NCI-H774 (cell line): ENCODE measurements at places on chromosomes 7 and 10.

- no peak for DNase-seq
Measured at GRCh38 chr7:94507462-94507861, 2.1 kb upstream of the CASD1 start.

DNA sequence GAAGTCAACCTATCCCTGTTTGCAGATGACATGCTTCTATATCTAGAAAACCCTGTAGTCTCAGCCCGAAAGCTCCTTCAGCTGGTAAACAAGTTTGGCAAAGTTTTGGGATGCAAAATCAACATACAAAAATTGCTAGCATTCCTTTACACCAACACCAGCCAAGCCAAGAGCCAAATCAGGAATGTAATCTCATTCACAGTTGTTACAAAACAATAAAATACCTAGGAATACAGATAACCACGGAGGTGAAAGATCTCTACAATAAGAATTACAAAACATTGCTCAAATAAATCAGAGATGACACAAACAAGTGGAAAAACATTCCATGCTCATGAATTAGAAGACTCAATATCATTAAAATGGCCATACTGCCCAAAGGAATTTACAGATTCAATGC lies 50.4 kb upstream of the ZNF365 start:
- no peak for DNase-seq

GRCh38 chr10:61181832-61182231 lies 237.8 kb upstream of the RHOBTB1 start:
- DNase-seq: no peak

DNA sequence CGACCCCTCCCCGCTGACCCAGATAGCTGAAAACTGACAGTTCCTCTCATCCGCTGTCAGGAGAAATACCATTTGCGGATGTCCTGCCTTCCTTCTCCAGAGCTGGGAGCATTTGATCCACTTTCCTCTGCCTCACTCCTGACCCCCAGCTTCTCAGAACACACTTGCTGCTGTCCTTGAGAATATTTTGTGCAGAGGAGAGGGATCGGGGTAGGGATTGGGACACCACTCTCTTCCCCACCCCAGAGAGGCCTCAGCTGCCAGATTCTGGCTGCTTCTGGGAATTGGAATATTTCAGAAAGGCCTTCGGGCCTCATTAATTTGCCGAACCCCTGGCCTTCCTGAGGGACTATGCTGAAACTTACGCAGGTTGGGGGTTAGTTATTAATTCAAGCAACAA lies 97.0 kb downstream of the C10orf105 start:
- DNase-seq: no peak

DNA sequence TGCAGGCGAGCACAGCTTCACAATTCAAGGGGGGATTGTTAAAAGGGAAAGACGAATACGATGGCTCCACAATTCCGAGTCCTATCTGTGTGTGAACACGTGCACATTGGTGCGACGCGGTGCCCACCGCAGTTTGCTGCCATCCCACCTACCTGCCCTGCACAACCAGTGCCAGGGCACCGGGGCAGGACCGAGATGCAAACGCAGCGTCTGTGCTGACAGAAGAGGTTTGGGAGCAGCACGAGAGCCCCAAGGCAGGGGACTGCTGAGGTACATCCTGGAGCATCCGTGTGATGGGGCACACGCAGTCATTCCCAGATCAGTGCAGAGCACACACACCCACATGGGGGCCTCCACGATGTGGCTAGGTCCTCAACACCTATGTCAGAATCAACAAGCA lies 221.3 kb downstream of the DNAJB6 start:
- DNase-seq: no peak

GRCh38 chr10:126997801-126998590 lies 92.8 kb downstream of the DOCK1 start:
- no peak for DNase-seq

- no peak for DNase-seq
Measured at GRCh38 chr10:10794791-10795191, 222.9 kb upstream of the CELF2 start.

DNA sequence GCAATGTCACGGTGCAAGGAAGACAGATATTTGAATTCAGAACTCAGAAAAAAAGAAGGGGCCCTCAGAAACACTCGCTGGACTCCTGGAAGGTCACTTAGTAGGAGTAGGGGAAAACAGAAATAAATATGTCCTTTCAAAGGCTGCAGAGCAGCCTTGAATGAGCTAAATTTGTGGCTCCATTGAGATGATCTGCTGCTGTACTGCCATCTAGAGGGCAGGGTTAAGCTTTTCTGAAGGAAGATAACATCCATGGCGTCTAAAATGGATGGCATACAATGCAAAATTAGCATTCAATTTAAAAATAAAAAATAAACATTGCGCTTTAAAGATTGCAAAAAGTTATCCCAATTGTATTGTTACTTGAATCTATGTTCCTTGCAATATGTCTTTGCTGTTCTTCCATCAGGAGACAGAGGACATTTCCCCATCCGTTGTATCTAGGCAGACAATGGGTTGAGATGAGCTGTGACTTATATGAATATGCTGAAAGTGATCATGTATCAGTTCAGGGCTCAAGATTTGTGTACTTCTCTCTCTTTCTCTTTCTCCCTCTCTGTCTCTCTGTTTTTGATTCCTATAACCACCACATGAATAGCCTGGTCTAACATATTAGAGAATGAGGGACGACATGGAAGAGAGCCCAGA lies 642.2 kb downstream of the SH2D4B start:
- DNase-seq: no peak

DNA sequence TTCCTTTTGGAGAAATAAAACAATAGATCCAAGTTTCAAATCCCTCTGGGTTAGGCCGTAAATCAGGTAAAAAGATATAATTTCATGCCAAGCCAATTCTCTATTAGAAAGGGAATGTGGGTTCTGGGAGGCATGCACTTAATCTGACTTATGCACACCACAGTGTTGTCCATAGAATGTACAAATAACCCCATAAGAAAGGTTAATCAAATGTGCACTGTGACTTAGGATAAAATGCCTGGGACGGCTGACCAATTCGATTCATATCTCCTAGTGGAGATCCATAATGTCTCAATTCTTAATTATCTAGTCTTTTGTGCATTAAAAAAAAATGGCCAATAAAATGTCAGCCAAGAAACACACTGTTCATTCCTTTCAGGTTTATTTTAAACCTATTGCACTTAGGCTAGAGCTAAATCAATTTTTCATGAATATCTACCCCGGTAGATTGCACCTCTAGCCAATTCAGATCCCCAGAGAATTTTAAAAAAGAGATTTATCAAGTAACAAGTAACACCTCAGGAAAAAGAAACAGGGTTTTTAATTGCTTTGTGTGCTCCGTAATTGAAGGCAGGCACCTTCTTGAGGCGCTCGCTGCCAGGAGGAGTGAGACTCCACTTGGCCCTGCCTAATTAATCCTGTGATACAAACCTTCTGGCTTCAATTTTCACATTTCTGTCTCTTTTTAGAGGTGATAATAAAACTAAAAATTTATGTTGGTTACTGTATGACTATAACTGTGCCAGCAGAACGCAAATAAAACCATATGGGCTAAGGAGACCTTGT lies 265.1 kb downstream of the ETV1 start:
- no peak for DNase-seq

GRCh38 chr7:155477476-155477875 lies 19.5 kb downstream of the EN2 start:
- no peak for DNase-seq
